Breast epithelium (tissue), 4 donors: ENCODE measurements at places on chromosomes 6 and 20. TPM values are rescaled to one million over a fixed set of nuclear protein-coding genes. Genes with fewer than 3 reads are reported as not detected.

Gene PTPRK
- 134 TPM for total RNA-seq

Gene ADGRF5
- 43.4 TPM for total RNA-seq

DNA sequence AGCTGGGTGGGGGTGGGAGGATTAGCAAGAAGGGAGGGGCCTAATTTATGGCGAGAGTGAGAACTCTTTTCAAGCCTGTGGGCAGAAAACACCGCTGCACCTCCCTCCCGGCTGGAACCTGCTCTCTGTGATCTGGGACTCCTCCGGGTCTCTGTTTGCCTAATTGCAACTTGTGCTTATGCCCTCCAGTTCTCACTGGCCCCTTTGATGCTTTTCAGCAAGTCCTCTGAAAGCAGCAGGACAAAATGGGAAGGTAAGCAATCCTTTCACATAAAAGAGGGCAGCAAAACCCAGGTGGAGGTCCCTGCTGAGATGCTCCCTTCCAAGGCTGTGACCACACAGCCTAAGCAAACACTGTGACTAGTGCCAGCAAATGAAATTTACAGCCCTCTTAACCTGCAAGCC lies 523.0 kb upstream of the FLRT3 start:
- no peak for DNase-seq

- DNase-seq: no peak
These were observed 84.1 kb downstream of the SLC23A2 start for GRCh38 chr20:4916971-4917881.

DNA sequence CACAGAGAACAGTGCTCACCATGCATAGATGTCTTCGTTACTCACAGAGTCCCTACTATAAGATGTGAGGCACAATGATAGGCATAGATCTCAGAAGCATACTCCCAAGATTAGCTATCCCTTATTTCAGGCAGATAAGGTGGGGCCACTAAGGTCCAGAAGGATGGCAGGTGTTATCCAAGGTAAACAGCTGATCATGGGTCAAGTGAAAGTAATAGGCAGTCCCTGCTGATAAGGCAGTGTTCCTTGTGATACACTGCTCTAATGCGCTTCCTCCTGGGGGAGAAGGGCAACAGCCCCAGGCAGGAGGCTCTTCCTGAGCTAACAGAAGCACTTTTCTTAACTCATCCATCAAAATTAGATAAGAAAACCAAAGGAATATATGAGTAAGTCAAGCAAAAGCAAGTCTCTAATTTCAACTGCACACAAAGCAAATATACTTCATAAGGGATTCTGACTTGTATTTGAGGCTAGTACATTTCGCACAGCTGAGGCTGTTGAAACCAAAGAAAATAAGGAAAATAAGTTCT lies 42.2 kb downstream of the METTL24 start:
- no peak for DNase-seq

Gene CDKAL1
- total RNA-seq: 13.0 TPM

DNA sequence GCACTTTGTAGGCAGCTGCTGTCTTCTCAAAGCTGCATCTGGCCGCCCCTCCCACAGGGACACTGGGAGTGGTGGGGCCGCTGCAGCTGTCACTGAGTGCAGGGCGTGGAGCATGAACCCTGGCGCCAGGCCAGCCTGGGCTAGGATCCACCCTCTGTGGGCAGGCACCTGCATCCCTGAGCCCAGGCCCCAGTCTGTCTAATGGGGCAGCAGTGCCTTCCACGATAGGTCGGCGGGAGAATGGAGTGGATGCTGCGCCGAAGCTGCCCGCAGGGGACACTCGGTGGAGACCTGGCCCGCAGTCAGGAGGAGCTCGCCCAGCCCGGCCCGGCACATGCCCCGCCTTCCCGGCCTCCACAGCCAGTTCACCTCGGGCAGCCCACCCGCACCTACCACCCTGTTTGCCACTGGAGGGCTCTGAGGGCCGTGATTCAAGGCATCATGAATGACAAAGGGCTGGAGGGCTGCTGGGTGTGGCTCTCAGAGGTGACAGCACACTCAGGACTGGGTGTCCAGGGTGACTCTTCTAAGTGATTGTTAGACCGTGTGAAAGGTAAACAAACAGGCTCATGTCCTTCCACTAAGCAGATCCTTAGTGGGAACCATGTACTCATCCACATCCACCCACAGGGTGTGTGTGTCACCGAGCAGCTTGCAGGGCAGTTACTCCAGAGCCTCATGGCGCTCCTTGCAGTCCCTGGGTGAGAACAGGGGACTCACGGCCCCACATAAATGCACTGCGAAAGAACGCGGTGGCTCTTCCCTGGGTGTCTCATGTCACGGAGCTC lies 133.9 kb downstream of the AGPAT4 start:
- DNase-seq: no peak

- no peak for DNase-seq
These were observed 133.5 kb downstream of the TBC1D7 start for GRCh38 chr6:13194852-13195251.

- peak; percentile 84 for DNase-seq
These were observed 203.3 kb upstream of the TAB2 start for GRCh38 chr6:149114167-149114566.

GRCh38 chr6:109279628-109280027 lies 102.6 kb downstream of the CD164 start:
- DNase-seq: no peak

GRCh38 chr6:121694389-121694788 lies 258.9 kb downstream of the GJA1 start:
- DNase-seq: no peak

Gene CLVS2
- total RNA-seq: not detected

DNA sequence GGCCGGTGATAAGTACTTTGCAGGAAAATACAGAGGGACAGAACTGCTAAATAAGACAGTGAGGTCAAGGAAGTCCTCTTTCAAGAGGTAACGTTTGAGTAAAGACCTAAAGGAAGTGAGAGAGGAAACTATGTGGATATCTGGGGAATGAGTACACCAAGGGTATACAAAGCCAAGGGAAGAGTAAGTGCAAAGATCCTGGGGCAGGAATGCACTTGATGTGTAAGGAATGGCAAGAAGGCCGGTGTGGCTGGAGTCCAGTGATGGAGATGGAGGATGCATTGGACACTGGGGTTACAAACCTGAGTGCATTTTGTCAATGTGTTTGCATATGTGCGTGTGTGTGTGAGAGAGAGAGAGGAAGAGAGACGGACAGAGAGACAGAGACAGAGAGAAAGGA lies 32.1 kb upstream of the TGM2 start:
- DNase-seq: no peak

Gene HLA-E
- total RNA-seq: 575 TPM

- DNase-seq: no peak
These were observed 63.7 kb downstream of the PHACTR3 start for GRCh38 chr20:59667981-59668515.

DNA sequence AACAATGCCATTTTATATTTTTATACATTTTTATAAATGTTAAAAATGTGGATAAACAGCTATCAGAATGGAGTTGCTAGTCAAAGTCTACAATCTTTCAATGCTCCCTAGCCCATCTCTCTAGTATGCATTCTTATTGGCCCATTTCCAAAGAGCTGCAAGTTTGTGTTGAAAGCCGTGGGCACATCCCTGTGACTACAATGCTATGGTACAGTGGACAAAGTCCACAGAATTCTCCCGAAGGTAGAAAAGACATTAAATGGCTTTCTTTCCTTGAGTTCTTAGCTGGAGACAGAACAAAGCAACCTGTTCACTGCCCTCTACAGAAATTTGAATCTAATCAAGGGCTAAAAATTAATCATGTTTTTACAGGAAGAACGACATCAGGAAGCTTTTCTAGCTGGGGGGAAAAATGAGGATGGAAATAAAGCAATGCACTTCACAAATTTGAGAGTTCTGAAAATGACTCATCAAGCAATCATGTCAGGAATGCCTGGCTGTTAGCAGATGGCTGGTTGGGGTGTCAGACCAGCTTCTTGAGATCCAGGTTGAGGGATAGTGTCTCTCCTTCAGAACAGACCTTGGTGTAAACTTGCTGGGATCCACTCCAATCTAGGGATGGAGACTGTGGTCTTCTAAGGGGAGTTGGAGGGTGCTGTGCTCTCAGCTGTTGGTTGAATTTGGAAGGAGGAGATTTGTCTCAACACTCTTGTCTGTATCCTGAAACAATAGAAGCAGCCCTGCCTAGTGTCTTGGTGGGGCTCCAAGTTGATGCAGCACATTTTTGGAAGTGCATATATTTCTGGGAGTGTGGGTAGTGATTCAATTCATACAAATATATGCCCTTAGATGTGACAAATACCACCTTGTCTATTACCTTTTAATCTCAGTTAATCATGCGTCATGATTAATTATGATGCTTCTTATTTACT lies 143.4 kb upstream of the PHACTR1 start:
- peak; percentile 35 for DNase-seq

Gene CLPSL2
- total RNA-seq: not detected

Gene C6orf163
- total RNA-seq: 4.7 TPM

Gene WFDC2
- 43.9 TPM for total RNA-seq

DNA sequence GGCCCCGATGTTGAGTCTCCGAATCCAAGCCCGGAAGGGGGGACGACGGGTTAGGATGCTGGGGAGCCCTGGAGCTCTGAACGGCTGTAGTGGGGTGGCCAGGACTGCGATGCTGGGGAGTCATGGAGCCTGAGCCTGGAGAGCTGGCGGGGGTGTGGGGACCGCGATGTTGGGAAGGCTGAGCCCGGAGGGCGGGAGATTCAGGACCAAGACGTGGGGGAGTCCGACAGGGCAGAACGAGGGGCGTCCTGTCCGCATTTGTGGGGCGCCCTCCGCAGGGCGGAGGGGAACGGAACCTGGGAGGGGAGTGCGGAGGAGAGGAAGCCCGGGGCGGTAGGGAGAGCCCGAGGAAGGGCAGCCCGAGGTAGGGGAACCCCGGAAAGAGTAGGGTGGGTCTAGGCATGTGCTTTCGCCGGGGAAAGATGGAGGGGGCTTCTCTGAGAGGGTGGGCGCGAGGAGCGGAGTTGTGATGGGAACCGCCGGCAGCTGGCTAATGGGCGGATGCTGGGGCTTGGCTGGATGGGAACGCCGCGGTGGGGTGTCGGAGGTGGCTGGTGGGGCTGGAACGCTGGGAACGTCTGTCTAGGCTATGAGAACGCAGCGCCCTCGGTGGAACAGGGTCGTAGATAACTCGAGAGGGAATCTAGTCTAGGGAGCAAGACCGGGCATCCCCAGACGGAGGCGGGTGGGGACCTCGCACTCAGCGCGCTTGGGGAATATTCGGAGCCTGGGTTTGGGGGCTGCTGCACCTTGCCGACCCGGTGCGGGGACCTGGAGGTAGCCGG lies 684 bp downstream of the PAQR8 start:
- DNase-seq: no peak
